ENCODE measurements at places on chromosomes 13 and 19. TPM values are rescaled to one million over a fixed set of nuclear protein-coding genes. Genes with fewer than 3 reads are reported as not detected.

Gene FSD1
- 2.0 TPM for total RNA-seq

Gene PCDH20
- total RNA-seq, result 12.5 TPM

Gene ICAM5
- 0.73 TPM for total RNA-seq

Gene CEACAM16
- total RNA-seq, result 0.17 TPM

All from mucosa of descending colon (tissue), 3 donors.